ENCODE measurements at places on chromosomes 13 and 19.

GRCh38 chr19:15874821-15875474 is 22.9 kb downstream of the CYP4F2 start:
- DNase-seq = no peak

GRCh38 chr13:46160471-46161066 is 21.4 kb downstream of the LCP1 start:
- DNase-seq = peak; percentile 58

DNA sequence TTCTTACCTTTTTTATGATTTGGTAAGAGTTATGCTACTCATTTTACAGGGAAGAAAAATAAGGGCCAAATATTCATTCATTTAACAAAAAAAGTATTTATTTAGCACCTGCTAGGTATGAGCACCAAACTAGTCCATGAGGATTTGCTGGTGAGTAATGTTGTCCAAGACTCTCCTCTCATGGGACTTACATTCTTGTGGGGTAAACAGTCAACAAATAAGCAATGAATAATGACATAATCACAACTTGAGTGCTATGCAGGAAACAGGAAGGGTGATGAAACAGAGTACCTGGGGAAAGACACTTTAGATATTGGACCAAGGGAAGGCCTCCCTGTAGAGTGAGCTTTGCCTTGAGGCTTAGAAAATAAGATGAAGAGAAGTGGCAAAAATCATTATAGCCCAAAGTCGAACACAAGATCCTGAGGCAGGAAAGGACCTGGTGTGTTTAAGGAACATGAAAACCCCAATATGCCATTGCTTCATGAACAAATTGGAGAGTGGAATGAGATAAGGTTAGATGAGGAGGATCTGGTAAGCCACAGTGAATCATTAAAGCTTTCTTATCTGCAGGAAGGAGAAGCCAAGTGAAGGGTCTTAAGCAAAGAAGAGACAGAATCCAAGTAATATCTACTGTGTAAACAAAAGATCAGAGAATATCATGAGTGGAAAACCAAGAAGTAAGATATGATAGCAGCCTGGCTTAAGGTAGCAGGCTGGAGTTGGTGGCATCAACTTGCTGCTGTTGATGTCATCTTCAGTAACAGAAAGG is 294.5 kb upstream of the NBEA start:
- DNase-seq = no peak

- no peak for DNase-seq
Observed at GRCh38 chr13:39982745-39983144, 327.3 kb downstream of the COG6 start.

DNA sequence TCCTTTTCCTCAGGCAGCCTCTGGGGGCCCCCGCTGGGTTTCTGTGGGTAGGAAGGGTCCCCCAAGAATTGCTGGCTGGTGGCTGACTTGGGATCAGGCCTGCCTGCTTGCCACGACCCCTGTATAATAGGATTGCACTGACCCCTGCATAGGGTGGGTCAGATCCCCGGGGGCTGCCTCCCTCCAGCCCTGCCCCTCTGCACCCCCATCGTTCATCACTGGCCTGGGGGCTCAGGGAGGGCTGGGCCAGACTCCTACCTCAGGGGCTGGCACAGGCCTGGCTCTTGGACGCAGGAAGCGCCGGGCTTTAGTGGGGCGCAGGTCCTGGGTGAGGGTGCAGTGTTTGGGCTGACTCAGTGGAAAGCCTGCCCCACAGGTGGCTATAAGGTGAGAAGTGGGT is 10.6 kb downstream of the NDUFB7 start:
- no peak for DNase-seq

DNA sequence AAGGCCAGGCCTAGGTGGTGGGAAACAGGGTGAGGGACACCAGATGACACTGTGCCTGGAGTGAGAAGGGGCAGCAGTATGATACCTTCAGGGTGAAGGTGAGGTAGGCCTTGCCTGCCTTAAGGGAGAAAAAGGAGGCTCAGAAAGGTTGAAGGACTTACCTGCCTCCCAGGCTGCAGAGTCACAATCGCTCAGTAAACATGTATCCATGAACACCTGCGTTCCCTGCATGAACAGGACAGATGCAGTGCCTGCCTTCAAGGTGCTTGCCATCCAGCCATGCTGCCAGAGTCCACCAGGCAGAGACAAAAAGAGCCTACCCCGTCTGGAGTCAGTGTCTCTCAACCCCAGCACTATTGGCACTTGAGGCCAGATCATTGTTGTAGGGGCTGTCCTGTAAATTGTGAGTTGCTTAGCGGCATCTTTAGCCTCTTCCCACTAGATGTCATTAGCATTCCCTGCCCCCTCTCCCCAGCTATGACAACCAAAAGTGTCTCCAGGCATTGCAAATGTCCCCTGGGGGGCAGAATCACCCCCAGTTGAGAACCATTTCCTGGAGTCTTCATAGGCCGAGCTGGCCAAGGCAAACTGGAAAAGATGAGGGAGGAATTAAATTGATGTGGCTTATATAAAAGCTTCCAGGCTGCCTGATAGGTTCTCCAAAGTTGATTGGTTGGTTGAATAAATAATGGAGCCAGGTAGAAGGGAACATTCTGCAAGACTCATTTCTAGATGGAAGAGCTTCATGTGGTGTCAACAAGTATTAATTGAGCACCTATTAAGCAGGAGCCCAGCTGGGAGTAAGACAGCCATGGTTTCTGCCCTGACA is 1.7 kb downstream of the MAP3K10 start:
- DNase-seq = no peak

GRCh38 chr19:46984077-46985010 is 35.3 kb upstream of the NPAS1 start:
- DNase-seq = no peak

DNA sequence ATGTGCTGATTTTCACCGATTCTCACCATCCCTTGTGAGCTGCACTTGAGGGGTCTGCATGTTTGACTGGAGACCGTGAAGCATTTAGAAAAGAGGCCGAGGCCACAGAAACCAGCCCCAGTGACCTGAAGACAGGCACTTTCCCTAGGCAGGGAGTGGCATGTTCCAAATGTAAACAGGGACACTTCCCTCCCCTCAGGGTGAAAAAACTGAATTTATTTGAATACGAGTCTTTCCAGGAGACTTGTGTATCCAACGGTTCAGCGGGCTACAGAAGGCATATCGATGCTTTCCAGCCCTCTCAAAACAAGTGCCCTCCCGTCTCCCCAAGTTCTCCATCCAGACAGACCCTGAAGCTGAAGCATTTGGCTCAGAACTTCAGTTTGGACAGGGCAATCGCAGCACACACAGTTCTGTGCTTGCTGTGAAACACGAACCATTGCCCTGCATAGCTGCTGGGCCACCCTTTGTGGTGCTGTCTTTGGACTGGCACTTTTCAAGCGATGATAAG is 106.1 kb downstream of the ZIC5 start:
- DNase-seq = no peak

DNA sequence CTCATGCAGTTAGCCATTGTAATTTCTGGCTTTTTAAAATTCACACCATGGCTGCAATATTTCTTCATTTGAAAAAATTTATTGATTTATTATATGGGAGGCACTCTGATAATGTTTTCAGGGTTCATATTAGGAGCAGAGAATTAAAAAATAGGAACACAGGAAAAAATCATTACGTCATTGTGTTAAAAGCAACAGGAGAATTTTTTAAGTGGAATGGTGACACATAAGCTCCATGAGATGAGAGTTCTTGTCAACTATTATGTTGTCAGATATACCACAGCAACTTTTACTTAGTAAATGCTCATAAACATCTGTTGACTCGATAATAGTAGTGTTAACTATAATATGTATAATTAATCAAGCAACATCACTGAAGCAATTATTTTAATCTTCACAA is 400.1 kb downstream of the TDRD3 start:
- DNase-seq = no peak

- DNase-seq = no peak
Observed at GRCh38 chr13:38309397-38309796, 40.3 kb upstream of the UFM1 start.

GRCh38 chr19:49421039-49421877 is 2.0 kb downstream of the PTH2 start:
- peak; percentile 36 for DNase-seq

GRCh38 chr13:44769686-44770085 is 193.6 kb upstream of the TSC22D1 start:
- DNase-seq = no peak

DNA sequence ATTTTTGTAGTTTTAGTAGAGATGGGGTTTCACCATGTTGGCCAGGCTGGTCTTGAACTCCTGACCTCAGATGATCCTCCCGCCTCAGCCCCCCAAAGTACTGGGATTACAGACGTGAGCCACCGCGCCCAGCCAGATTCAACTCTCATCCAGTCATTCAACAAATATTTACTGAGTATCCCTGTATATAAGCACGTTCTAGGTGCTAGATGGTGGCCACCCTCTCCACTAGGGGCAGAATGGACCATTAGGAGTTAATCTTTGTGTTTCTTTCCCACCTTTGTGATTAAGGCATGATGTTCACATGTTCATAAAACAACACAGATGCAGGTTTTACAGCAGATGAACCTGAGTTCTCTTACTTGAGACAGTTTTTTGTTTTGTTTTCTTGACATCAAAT is 7.3 kb downstream of the SHKBP1 start:
- DNase-seq = no peak

- DNase-seq = peak; percentile 58
Observed at GRCh38 chr13:114339857-114340534, 25.7 kb downstream of the CHAMP1 start.

DNA sequence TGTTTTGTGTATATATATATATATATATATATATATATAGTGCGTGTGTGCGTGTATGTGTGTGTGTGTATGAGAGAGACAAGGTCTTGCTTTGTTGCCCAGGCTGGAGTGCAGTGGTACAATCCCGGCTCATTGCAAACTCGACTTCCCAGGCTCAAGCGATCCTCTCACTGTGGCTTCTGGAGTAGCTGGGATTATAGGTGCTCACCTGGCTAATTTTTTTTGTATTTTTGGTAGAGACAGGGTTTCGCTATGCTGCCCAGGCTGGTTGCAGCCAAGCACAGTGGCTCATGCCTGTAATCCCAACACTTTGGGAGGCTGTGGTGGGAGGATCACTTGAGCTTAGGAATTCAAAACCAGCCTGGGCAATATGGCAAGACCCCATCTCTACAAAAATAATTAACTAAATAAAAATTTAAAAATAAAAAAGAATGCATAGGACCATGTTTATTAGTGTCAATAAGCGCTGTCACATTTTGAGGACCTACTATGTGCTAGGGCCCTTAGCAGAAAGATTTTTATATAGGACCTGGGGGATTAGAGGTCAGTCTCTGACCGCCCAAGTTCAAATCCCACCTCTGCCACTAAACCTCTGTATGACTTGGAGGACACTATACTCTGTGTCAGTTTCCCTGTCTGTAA is 1.8 kb downstream of the PVR start:
- no peak for DNase-seq

- no peak for DNase-seq
Observed at GRCh38 chr13:39039041-39039440, 785 bp downstream of the NHLRC3 start.

DNA sequence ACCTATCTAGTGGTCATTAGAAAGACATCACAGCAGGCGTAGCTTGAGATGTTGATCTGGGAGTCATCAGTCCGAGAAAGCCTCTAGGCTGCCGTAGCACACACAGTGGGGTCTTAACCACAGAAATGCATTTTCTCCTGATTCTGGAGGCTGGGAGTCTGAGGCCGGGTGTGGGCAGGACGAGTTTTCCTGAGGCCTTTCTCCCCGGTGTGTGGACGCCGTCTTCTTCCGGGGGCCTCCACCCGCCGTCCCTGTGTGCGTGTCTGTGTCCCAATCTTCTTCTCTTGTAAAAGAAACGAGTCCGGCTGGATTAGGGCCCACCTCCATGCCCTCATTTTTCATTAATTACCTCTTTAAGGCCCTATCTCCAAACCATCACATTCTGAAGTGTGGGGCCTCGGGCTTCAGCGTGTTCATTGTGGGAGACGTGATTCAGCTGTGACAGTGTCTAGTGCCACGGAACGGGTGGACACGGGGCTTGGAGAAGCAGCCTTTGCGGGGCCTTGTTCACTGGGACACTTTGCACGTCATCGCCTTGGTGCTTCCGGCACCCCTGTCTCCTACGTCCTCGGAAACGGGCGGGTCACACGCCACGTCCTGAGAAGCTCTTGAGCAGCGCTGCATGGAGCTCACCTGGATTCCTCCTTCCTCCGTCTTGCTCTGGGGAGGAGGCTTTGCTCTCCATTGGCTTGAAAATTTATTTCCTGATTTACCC is 208.9 kb upstream of the SOX1 start:
- no peak for DNase-seq

Measured in LoVo (cell line).